ENCODE measurements at places on chromosomes 16 and 17.

DNA sequence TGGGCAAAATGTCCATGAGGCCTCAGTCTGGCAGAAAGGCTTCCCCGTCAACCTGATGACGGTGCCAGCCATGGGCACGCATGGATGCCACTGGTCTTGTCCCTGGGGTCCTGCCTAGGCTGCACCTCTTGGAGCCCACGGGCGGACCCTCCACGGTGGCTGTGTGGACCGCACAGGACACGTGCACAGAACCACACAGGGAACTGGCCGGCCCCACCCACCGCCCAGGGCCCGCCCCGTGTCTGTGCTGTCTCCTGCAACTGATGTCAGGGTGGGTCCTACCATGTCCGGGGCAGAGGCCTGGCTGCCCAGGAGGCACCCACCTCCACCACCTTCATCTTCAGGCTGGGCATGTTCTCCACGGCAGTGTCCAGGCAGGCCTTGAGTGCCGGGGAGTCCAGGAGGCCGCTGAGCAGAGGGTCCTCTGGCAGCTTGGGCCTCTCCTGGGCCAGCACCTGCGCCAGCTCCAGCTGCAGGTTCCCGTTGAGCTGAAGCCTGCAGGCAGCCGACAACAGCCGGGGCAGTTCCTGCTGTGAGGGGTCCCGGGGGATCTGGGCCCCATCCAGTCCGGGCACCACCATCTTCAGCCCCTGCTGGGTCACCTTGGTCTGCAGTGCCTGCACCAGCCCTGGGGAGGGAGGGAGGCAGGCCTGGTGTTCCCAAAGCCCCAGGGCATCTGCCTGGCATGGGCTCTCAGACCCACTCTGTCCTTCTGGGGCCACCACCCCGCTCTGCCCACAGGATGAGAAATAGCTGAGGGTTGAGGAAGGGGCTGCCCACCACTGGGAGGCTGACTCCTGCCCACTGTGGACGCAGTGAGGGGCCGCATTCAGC lies 11.9 kb downstream of the FASN start:
- DNase-seq, result no peak

DNA sequence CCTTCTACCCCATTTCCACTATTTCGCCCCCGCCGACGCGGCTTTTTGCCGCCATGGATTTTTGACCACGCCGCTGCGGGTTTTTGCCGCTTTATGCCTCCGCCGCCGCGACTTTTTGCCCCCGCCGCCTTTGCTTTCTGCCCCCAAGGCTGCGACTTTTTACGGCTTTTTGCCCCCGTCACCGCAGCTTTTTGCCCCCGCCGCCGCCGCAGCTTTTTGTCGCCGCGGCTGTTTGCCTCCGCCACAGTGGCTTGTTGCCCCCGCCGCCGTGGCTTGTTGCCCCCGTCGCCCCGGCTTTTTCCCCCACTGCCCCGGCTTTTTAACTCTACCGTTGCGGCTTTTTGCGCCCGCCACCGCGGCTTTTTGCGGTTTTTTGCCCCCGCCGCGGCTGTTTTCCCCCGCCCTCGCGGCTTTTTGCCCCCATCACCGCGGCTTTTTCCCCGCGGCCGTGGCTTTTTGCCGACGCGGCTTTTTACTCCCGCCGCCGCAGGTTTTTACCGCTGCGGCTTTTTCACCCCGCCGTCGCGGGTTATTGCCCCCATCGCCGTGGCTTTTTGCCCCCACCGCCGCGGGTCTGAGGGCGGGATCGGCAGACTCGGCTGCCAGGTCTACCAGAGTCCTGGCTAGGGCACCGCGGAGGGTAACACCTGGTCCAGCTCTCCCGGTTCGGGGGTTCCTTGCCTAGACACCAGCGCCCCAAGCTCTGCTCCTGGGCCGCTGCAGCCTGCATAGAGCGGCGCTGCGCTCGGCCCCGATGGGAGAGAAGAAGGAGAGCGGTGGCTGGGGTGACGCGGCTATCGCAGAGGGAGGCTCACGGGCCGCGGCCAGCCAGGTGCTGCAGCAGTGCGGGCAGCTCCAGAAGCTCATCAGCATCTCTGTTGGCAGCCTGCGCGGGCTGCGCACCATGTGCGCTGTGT lies 562.7 kb upstream of the WSB1 start:
- no peak for DNase-seq

DNA sequence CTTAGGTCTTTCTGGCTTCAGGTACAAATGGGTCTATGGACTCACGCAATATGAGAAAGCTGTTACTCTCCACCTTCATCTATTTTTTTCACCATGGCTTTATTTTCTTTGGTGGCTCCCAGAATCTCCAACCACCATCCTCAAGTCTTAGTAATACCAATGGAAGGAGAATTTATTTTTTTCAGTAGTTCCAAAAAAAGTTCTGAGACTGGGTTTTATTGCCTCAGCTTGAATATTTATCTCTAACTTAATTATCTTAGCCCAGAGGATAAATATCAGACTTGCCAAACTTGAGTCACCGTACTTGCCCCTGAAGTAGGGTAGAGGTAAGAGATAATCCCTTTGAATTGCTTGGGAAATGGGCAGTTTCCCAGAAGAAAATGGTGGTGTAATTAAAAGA lies 23.2 kb upstream of the CACNG3 start:
- DNase-seq, result no peak

DNA sequence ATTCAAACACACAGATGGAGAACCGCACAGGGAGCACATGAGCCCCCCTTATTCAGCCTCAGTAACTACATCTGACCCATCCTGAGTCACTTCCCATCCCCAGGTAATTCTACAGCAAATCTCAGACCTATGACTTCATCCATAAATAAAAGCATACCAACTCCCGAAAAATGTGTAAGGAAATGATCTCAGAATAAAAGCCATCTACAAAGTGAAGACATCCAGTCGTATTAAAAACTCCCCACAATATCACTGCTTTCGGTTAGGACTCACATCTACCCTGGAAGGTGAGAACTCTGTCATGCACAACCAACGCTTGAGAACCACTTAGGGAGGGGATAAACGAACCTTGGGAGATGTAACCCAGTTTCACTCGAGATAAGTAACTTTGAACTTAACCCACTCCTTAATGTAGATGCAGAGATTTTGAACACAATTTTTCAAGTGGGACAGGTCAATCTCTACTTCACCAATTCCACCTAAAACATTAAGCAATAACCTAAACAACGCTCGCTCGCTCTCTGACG lies 1.3 kb downstream of the USP36 start:
- no peak for DNase-seq

DNA sequence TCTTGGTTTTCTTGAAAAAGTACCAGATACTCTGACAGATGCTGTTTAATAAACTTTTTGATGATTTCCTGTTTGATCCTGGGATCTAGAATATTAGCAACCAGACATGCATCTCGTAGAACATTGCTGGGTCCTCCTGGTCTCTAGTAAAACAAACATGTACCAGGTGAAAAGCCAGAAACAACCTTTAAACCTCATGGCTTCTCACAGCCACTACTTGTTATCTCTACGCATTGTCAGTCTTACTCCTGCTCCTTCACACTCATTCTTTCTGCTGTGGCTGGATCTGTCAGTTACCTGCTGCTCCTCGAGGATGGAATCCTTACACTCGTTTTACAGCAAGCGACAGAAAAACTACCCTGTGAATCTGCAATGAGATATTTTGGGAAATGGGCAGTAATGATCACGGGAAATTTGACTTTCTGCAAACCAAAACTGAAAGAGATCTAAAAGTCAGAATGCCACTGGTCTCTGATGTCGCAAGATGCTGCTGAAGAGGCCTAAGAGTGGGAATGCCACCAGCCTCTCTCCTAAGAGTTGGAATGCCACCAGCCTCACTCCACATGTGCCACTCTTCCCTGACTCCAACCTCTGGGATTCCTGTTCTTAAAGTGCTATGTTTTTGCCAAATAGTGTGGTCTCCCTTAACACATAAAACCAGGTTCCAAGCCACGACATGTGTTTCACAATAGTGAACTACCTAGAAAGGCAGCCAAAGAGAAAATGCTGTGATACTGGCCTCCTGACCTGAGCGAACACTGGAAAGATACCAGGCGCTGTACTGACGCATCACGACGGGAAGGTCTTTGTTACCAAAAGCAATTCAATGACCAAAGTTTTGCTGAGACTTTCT lies 86.3 kb downstream of the VPS53 start:
- no peak for DNase-seq

GRCh38 chr17:68794636-68795434 lies 160.4 kb downstream of the ABCA8 start:
- DNase-seq, result no peak

DNA sequence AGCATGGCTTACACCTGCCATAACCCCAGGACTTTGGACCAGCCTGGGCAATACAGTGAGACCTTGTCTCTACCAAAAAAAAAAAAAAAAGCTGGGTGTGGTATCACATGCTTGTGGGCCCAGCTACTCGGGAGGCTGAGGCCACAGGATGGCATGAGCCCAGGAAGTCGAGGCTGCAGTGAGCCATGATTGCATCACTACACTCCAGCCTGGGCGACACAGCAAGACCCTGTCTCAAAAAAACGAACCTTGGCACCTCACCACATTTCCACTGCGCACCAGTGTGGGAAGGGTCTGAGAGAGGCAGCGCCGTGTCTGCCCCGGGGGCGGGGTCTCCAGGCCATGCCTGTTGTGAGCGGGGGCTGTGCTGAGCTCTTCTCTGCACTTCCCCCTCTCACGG lies 6.3 kb downstream of the ACSF3 start:
- no peak for DNase-seq

- no peak for DNase-seq
Measured at GRCh38 chr17:7882068-7882467, 6.5 kb upstream of the CHD3 start.

DNA sequence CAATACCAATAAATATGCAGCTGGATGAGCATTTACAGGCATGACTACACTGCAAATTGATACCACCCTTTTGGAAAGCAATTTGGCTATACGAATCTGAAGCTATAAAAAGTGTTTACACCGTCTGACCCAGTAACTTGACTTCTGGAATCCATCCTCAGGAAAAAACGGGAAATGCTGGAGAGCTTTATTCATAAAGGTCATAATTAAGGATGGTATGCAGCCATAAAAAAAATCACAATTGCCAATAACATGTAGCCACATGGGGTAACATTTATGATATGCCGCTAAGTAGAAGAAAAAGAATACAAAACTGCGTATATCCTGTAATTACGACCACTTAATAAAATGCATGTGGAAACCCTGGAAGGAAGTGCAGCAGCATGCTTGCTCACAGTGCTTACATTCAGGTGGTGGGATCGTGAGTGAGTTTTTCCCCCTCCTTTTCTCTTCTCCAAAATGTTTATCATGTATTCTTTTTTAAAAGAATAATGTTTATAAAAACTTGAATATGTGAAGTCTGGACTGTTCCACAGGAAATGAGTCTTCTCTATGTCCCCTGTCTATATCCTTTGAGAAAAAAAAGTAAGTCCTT lies 34.2 kb downstream of the COPRS start:
- no peak for DNase-seq

GRCh38 chr16:11224894-11225676 lies 30.9 kb downstream of the SOCS1 start:
- DNase-seq, result peak; percentile 23

DNA sequence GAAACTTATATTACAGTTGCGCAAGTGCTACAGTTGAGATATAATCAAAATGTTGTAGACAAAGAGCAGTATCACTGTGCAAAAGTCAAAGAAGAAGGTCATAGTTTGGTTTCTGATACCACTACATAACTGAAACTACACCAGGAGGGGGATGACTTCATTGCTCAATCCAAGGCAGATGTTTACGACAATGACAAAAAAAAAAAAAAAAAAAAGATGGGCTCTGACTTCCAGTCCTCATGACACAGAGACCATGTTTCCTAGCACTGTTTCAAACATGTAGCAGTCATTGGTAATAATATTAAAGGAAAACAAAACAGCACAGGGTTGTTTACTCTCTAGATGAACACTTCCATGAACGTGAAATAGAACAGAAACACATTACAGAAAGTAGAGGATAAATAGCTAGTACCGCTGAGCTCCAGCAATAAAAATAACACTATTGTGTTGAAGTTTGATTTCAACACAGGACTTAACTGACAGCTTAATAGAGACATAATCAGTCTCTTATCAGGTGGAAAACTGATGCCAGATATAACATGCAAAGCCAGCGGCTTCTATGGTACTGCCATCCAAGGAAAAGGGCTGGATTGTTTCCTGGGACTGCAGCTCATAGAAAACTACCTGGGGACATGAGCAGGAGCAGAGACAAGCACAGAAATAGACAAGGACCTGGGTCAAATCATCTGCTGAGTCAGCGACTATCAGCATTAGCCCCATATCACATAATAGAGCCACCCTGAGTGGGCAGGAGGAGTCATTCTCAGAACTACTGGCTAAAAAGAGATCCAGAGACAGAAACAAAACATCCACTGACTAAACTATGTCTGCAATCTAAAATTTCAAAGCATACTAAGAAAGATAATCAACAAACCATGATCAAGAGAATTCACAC lies 463.6 kb upstream of the SOX9 start:
- no peak for DNase-seq
